ENCODE measurements at places on chromosomes 5 and 9.

DNA sequence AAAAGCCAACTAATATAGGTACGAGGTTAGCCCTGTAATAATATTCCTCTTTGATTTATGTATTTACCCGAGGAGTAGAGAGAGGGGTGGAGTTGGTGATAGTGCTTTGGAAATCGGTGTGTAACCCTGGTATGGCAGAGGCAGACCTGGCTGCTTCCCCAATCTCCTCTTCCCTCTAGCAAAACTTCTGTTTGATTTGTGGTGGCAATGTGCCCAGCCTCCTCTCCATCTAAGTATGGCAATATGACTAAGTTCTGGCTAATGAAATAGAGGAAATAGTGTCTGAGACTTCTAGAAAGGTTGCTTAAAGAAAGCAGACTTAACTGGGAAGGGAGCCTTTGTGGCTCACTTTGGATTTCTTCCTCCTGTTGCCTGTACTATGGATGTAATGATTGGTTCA, 491.1 kb downstream of the ENC1 start:
- DNase-seq = no peak

- DNase-seq = no peak
Observed at GRCh38 chr9:29214690-29215253, 1641.5 kb upstream of the C9orf72 start.

DNA sequence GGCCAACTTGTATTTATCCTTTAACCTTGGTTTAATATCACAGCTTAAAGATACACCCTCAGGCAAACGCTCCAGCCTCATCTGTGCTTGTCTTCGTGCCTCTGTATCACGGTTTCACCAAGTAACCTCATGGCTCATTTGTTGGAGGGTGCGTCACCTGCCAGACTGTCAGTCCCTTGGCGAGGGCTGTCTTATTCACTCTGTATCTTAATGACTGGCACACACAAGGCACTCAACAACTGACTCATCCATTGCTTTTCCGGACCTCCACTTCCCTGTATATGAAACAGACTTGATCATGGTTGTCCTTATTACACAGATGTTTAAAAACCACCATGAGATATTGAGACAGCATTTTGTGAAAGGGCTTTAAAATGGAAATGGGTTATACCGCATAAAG, 28.0 kb downstream of the LCP2 start:
- no peak for DNase-seq

DNA sequence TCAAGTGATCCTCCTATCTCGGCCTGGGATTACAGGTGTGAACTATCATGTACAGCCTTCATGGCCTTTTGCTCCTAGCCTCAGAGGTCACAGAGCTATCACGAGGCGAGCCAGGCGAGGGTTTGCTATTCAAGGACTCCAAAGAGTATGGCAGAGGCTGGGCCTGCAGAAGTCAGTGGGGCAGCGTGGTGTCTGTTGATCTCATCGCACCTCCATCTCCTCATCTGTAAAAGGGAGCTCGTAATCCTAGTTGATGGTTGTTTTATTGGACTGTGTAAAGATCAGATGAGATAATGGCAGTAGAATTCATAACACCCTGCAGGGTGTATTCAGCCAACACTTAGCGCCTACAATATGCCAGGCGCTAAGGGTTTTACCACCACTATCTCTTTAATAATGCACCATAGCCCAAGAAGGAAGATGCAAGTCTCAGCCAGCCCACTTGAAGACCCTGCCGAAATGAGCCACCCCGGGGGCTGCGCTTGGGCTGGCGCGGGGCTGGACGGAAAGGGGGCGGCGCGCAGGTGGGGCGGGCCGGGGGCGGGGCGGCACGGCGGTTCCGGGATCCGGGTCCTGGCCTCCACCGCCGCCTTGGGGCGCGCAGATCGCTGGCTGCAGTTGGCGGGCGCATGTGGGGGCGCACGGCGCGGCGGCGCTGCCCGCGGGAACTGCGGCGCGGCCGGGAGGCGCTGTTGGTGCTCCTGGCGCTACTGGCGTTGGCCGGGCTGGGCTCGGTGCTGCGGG, at the start of gene GALNT12:
TSS of gene GALNT12 (plus strand) at position 601 of the 744 bp plus-strand sequence. CDS start at position 630, 29 bp downstream.
- no peak for DNase-seq

DNA sequence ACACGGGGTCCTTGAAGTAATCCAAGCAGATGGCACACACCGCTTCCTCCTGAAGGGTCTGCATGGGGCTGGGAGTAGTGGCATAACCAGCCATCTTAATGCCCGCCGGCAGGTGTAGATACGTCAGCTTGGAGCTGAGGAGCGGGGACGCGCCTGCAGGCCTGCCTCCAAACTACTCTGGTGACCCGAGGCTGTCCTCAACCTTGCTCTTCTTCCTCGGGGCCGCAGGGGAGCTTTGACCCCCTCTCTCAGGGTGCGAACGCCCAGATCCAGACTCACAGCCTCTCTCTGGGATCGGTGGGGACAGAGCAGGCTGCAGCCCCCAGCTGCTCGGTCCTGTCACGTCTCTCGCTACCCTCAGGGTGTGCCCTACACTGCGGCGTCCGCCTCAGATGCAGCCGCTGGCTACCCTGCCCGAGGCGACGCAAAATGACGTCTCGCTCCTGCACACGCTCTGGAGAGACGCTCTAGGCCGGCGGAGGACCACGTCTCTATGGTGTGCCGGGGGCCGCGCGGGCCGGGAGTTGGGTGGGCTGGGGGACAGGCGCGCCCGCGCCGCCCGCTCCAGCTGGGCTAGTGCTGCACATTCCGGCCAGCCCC, at the start of gene TRIM52:
TSS of gene TRIM52 (minus strand) at position 424 of the 600 bp plus-strand sequence. CDS start at position 94, 330 bp downstream.
- DNase-seq = no peak

DNA sequence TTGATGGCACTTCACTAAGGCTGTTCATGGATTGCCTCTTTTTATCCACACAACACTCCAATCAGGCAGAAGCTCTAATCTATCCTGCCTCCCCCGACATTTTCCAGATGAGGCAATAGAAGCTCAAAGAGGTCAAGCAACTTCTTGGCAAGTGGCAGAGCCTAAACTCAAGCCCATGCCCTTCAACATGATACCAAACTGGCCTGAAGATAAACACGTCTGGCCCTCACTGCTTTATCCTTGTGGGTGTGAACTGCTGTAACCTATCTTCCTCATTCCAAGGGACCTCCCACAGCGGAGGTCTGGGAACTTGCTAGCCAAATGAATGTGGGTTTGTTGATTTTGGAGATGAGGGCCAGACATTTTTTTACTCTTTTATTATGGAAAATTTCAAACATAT, 9.5 kb downstream of the SLC35A4 start:
- DNase-seq = no peak

GRCh38 chr5:68458416-68459021, 243.0 kb downstream of the PIK3R1 start:
- DNase-seq = no peak

DNA sequence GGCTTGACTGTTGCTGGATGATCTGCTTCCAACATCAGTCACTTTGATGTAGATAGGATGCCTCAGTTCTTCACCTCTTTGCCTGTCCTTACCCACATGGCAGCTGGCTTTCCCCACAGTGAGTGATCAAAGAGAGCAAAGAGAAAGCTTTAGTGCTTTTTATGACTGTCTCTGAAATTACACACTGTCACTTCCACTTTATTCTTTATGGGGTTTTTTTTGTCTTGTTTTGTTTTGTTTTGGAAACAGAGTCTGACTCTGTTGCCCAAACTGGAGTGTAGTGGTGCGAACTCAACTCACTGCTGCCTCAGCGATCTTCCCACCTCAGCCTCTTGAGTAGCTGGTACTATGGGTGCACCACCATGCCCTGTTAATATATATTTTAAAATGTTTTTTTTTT, 32.4 kb upstream of the C5orf24 start:
- no peak for DNase-seq

DNA sequence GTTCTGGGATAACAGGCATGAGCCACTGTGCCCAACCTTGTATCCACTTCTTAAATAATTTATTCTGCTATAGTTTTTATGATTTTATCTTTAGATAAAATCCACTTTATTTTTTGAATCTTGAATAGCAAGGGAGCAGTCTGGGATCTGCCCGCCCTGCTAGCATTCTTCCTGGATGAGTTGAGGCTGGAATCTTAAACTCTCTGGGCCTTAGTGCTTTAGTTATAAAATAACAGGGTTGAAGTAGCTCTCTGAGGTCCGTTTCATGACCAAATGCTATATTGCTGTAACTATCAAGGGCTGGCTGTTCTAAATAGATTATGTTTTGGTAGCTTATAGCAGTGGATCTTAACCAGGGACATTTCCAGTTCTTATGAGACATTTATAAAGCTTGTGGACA, 20.8 kb downstream of the ACER2 start:
- no peak for DNase-seq

GRCh38 chr9:70475211-70475610, 60.8 kb upstream of the KLF9 start:
- DNase-seq = no peak

GRCh38 chr5:146825033-146825432, 53.5 kb downstream of the PPP2R2B start:
- no peak for DNase-seq

DNA sequence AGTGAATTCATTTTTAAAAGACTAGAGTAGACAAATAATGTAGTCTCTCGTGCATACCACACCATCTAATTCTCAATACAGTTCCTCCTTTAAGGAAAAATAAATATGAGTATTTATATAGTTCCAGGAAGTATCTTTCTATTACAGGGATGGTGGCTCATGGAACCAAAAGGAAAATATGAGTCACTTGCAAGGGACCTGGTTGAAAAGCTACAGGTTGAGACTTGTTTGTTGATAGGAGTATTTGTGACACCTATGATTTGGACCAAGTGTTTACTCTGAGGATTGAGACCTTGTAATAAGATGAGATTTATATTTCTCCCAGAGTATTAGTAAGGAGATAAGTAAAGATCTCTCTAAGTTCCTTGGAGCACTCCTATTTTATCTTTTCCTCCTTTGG, 67.4 kb downstream of the CDO1 start:
- DNase-seq = no peak

DNA sequence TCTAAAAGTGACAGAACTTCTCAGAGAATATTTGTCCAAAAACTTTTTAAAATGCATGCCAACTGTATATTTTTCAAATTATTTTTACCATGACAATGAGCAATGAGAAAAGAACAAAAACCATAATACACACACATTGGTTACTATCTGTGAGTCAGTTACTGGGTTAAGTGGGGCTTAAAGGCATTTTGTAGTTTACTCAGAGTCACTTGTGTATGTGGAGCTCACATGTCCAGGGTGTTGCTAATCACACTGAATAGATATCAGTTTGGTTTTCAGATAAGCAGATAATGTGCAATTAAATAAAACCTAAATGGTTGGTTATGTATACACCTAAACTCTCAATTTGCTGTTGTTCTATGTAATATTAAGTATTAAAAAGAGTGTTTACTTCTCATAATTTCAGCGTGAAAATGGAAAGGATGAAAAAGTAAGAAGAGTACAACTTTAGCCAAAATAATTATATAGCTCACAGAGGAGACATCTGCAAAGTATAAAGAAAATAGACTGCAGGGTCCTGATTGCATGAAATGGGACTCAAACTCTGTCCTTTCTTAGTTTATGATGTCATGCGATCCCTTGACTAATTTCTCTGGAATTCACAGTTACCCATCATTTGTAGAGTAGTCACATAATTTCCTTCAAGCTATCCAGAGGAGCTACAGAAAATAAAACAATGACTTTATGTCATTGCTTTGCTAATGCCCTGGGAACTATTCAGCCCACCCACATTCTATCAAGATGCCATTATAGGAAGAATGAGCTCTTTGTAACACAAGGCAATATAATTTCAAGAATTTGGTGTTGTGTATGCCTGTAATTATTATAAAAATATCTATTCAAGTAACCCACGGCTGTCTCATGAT, 388.0 kb upstream of the ZNF608 start:
- peak; percentile 73 for DNase-seq

DNA sequence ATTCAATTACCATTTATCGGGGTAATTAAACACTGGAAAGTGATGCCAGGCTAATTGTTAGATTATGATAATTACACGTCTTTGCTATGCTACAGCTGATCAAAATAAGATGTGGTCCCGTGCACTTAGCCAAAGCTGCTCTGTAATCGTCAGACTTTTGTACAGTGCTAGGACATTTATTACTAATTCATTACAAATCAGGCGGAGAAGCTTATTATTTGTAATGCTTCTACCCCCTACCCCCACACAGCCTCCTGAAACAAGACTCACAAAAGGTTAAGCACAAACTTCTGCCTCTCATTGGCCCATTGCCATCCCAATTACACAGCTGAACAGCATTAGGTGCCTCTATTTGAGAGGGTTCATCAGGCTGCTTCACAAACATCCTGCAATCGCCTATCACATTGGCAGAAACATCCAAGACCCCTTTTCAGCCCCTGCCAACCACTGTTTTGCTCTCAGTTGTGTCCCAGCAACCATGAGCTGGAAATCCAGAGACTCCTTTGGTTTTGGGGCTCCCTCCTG, 232.7 kb downstream of the EFNA5 start:
- DNase-seq = no peak

DNA sequence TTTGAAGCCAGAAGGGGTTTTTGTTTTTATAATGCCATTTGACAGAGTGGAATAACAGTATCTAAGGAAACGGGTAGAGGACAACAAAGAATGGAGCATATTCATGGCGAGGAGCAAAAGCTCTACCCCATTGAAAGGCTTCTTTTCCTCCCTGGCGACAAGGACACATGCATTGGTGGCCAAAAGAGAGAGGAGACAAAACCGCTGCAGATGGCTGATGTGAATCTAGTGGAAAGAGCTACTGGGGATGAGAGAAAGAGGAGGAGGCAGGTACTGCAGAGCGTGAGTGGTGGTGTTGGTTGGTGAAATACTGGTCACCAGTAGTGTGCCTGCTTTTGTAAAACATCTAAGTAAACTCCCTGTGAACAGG, 491 bp downstream of the APC start:
- DNase-seq = no peak

DNA sequence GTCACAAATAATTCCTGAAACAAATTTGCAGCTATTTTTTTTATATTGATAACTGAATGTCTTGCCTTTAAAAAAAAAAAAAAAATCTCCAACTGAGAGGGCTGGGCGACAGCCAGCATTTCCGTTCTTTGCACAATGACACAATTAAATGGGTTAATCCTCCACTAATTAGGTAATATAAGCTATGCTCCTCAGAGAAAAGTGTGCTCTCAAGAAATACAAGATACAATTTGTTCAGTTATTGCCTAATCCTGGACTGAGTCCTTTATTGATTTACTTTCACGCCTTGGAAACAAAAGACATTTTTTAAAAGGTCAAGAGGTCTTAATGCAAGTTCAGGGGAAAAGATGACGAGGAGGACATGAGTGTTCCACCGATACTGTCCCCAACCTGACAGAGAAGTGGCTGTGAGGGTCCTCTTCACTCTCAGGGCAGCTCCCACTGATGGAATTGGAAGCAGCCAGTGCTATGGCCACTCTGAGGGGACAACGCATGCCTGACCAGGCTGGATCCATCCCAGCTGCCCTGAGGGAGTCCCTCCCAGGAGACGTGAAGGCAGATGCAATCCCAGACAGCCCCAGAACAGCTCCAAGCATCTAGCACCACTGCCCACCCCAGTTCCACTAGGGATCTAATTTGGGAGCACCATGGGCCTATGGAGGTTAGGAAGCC, 220.7 kb downstream of the GNA14 start:
- no peak for DNase-seq

DNA sequence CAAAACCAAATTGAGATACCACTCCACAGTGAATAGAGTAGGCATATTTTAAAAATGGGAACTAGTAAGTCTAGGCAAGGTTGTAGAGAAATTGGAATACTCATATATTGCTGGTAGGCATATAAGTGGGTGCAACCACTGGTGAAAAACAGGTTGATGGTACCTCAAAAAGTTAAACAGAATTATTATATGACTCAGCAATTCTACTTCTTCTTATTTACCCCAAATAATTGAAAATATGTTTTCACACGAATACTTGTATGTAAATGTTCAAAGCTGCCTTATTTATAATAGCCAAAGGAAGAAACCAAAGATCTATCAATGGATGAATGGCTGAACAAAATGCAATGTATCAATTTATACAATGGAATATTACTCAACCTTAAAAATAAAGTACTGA, 79.1 kb downstream of the CDH9 start:
- no peak for DNase-seq

All from NCI-H1048 (cell line).